ENCODE measurements at places on chromosomes 11 and 22. TPM values are rescaled to one million over a fixed set of nuclear protein-coding genes. Genes with fewer than 3 reads are reported as not detected.

Gene GLB1L2
- total RNA-seq: 5.1 TPM

Gene PLA2G6
- total RNA-seq: 60.8 TPM

Gene NXPE2
- total RNA-seq: 0.38 TPM

Gene IL17RA
- total RNA-seq: 54.8 TPM

Gene CD6
- total RNA-seq: 6.1 TPM

Gene GLYATL1B
- total RNA-seq: not detected

Gene OR52H1
- total RNA-seq: 0.35 TPM

Gene RHBDD3
- total RNA-seq: 16.4 TPM

Gene MACROD1
- total RNA-seq: 15.0 TPM
